Stimulated activated CD8-positive, alpha-beta memory T cell treated with anti-CD3 and anti-CD28 coated beads, Interleukin-7, amount 100 ng/mL, for 1 hour (primary cell): ENCODE measurements at places on chromosomes 12 and 14.

- DNase-seq = no peak
Measured at GRCh38 chr12:75702477-75703093, 191.2 kb upstream of the KRR1 start.

DNA sequence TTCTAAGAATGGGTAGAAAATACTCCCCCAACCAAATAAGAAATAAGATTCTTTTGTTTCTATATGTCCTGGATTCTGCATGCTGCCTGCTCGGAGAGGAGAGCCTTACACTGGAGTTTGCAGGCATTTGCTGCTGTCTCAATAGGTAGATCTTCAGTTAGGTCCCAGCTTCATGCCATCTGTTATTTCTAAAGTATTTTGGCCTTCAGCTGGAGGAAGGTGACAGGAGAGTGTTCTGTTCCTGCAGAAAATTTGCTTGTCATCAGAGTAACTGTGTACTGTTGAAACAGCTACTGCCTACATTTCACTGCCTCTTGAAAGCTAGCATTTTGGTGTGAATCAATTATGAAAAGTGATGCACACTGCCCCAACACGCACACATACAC is 966.9 kb downstream of the NRXN3 start:
- no peak for DNase-seq

DNA sequence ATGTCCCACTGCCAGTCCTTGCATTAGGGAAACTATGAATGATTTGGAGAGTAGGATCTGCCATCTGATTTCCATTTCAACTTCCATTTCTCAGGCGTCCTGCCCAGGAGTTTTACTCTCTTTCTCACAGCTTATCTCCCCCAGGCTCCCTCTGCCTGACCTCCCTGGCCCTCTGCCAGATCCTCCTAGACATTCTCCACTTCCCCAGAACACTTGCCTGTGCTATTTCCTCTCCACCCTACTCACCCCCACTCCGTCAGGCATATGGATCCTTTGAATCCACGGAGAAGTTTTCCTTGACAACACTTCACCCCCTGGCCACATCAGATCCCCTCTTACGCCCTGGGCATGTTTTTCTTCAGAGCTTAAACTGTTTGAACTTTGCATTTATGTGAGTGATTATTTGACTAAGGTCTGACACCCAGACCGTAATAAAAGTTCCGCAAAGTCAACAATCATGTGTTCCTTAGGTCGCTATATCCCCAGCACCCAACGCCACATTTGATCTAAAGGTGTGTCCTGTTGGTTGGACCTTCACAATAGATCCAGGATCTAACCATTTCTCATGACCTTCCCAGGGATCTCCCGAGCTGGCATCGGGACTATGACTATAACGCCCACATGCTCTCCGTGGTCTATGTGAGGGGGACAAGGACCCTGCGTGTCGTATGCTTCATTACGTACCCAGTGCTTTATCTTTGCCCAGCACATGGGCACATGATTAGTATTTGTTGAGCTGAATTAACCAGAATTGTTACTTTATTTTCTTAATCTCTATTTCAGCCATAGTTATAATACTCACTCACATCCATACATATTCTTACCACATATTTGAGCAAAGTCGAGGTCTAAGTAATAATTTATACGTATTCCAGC is 255.8 kb upstream of the FOXN3 start:
- DNase-seq = no peak

- DNase-seq = no peak
Measured at GRCh38 chr12:96416033-96416799, 16.0 kb upstream of the CDK17 start.

- DNase-seq = no peak
Measured at GRCh38 chr14:23702656-23703426, 66.7 kb downstream of the DHRS2 start.

DNA sequence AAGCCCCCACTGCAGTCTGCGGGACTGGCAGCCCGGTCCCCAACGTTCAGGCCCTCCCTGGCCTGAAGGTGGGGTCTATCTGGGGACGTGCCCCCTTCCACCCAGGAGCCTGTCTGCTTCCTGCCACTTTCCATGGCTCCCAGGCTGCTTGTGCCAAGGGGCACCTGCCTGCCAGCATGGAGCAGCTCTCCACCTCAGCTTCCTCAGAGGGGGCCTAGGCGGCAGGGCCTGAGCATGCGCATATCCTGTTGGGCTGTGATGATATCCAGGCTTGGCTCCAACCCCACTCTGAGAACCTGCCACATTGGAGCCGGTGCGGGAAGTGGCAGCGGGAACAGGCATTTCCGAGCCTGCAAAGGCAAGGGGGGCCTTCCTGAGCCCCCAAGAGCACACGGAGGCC is 57.4 kb downstream of the FUT8 start:
- DNase-seq = no peak

DNA sequence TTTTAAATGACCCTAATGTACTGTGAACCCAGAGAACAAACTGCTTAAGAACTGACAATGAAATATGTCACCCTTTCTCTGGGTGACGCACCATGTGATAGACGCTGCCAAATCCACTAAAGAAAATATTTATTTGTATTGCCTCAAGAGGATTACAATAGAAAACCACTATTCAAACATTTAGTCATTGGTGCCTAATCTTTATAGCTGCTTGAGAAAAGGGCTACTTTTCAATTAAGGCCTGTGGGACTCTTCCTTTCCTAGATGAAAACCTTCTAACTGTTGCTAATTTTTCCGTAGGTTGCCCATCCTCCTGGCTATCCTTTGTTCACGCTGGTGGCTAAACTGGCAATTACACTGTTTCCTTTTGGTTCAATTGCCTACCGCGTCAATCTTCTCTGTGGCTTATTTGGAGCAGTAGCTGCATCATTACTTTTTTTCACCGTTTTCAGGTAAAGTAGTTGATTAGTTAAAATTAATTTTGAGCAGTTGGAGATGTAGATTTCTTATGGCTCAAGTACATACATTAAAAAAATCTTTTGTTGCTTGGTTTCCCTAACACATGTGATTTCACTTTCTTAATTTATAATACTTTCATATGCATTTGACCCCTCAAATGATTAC is 6.0 kb downstream of the TMEM260 start:
- no peak for DNase-seq

- no peak for DNase-seq
Measured at GRCh38 chr14:76268047-76268431, 107.9 kb upstream of the ESRRB start.

DNA sequence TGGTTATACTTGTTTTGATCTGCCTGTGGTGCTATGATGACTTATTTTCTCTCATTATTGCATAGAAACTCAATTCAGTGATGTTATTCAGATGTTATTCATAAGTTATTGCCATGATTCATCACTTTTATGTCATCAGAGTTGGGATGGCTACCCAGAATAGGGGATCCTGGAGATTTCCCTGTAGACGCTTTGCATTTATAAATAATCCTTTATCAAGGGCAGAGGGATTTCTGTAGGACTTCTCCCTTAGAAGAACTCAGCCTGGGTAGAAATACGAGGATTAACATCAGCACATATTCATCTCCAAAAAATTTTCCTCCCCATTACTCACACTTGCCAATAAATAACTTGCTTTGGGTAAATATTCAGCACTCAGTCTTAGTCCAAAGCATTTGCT is 4.9 kb downstream of the GPRC5A start:
- DNase-seq = no peak

GRCh38 chr12:94620621-94621020 is 29.7 kb downstream of the TMCC3 start:
- DNase-seq = no peak

DNA sequence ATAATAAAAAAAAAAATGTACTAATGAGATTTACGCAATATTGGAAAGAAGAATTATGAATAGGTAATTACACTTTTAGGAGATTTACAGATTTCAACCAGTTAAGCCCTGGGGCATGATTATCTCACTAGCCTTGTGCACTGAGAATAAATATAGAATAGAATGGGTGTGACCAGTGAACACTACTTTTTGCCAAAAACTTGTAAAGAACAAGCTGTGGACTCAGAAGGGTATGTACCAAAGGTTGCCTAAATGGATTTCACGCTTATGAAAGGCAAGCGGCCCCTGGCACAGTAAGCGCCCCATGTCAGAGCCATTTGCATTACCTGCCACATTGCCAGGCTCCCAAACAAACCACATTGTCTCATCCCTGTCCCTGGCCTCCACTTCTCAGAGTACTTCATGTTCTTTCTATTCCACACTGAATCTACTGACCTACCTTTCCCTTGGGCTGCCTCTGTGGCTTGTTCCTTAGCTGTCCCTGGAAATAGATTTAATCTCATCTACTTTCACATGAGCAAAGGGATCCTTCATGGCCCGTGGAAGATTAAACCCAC is 170.6 kb upstream of the DIO2 start:
- no peak for DNase-seq

DNA sequence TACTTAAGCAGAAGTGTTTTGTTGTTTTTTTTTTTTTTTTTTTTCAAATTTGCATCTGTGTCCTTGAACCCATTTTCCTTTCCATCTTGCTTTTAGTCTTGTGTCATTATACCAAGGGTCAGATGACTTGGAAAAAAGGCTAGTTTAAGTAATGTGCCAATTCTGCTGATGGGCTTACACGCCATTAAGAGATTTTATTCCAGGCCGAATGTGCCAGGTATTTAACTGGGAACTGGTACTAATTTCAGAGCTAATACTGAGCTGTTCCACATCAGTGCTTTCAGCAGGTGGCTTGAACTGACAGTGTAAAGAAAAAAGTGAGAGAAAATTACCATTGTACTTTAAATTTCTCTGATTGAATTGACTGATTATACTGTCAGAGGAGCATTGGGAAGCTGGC is 224.9 kb downstream of the NPAS3 start:
- DNase-seq = no peak

- peak; percentile 44 for DNase-seq
Measured at GRCh38 chr12:7995266-7995963, 37.1 kb upstream of the FOXJ2 start.

- DNase-seq = no peak
Measured at GRCh38 chr12:119786539-119786938, 90.6 kb downstream of the CIT start.

DNA sequence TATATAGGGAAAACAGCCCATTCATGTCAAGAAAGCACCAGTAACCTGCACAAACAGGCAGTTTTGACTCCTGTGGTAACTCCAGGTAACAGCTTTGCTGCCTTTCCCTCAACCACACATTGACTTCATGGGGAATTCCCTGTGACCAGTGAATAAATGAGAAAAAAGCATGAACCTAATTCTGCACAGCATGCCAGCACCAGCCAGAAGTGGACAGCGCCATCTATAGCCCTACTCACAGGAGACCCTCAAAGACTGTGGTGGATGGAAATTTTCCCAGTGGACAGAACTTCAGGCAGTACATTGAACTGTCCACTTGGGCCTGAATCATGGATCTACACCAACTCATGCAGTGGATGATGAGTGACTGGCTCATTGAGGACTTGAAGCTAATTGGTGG is 152.1 kb downstream of the SLC8A3 start:
- DNase-seq = no peak

- no peak for DNase-seq
Measured at GRCh38 chr12:25829192-25829591, 129.3 kb upstream of the RASSF8 start.

DNA sequence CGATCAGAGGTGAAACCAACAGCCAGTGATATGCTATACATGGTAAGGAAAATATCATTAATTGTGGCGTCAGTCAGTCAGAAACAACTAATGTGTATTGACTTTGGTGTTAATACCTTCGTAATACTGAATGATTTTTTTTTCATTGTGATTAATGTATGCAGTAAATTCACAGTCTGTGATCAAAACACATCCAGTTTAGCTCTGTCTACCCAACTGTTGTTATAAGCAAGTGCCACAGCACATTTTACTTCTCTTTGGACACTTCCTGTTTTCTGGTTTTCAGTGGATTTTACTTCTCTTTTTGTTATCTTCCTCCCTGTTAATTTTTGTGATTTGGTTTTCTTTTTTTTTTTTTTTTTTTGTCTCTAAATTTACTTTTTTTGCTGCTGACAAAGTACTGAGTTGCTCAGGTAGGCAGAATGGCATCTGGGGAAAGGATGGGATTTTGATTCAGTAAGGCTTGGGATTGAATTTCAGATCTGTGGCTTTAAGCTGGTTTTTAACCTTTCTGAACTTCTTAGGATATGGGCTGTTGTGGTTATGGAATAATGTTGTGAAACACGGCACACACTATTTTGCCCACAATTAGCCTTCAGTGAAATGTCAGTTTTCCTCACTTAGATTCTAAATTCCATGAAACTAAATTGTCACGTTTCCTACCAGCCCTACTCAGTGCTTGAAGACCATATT is 604 bp downstream of the GLIPR1 start:
- no peak for DNase-seq

DNA sequence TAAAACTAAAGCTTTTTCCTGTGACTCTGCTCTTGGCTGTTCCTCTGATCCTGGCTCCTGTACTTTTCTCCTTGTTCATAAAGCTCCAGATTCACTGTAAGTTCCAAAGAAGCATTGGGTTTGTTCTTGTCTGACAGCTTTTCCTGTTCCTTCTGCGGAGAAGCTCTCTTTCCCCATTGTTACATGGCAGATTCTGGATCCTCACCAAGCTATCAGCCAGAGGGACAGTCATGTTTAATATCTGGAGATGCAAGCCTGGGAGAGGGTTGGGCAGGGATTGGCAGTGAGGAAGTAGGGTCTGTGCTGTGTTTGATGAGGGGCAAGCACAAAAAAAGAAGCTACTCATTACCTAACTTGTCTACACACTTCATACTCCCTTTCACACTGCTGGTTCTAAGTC is 107.9 kb downstream of the AKAP6 start:
- no peak for DNase-seq

GRCh38 chr14:52131640-52132320 is 62.9 kb upstream of the NID2 start:
- peak; percentile 7 for DNase-seq

DNA sequence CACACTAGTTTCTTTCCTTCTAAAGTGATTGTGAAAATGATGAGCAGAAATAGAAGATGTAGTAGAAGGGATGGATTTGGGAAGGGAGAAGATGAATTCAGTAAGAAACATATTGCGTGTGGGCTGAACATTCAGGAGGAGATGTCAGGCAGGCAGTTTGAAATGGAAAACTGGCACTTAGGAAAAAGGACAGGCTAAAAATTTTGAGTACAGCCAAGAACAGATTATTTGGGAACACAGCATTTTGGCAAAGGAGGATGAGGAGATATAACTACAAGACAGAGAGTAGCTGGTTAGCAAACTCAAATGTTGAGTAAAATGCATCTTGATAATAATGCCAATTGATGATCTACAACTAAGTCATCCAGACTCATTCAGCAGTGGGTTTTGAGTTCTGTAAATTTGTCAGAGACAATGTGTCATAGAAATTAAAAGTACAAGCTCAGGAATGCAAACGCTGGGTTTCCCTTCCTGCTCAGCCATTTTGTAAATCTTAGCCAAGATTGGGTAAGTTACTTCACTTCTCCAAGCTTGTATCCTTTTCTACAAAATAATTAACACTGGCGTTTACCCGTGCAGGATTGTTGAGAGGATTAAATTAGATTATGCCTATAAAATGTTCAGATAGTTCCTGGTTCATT is 255.0 kb downstream of the NAV3 start:
- DNase-seq = no peak
